ENCODE measurements at places on chromosomes 5 and 9. TPM values are rescaled to one million over a fixed set of nuclear protein-coding genes. Genes with fewer than 3 reads are reported as not detected.

DNA sequence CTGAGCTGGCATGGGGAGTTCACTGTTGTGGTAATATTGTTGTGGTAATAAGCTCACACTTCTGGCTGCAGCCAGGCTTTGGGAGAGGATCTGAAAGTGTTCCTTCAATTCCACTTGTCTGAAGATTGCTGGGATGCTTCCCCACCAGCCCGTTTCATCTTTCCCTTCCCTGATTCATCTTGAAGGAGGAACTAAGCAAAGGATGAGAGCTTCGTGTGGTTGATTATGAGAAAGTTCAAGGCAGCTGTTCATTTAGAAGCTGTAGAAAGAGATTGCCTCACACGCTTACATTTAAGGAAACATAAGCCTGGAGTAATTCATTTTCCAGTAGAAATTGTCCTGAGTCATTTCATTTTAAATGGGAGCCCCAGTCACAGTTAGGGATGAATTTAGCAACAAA lies 122.4 kb upstream of the GAS1 start:
- no peak for DNase-seq

DNA sequence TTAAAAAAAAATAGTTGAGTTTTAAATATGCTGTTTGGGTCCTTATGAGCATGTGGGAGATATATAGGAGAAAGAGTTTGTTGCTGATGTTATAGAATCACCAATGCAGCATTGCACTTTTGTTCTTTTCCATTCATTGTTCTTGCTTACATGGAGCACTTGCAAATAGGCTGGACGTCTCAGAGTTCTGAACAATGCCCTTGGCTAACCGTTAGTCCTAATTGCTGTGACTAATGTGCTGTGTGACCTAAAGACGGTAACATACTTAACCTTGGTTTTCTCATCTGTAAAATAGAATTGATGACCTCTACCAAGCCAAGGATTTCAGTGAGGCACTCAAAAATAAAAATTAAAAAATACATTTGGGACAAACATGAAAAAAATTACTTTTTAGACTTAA lies 29.8 kb downstream of the PIK3R1 start:
- no peak for DNase-seq

- DNase-seq: no peak
Measured at GRCh38 chr5:98904780-98905179, 24.0 kb downstream of the CHD1 start.

GRCh38 chr9:136225366-136225747 lies 20.3 kb downstream of the QSOX2 start:
- no peak for DNase-seq

GRCh38 chr5:115398719-115399118 lies 102.3 kb upstream of the CCDC112 start:
- no peak for DNase-seq

DNA sequence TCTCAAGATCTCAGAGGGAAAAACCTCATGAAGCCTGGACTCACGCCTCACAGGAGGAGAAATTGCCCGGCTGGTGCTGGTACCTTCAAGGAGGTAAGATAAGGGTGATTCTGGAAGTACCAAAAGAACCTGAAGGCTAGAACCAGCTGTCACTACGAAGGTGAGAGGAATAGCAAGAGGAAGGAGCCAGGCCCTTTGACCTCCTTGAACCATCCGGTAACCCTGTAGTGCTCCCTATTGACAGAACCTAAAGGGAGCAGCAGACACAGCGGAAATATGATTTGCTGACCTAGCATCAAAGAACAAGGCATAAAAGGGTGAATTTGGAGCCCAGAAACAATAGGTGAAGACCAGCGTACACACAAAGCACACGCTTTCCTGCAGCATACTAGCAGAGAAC lies 92.2 kb downstream of the DOCK8 start:
- DNase-seq: peak; percentile 46

DNA sequence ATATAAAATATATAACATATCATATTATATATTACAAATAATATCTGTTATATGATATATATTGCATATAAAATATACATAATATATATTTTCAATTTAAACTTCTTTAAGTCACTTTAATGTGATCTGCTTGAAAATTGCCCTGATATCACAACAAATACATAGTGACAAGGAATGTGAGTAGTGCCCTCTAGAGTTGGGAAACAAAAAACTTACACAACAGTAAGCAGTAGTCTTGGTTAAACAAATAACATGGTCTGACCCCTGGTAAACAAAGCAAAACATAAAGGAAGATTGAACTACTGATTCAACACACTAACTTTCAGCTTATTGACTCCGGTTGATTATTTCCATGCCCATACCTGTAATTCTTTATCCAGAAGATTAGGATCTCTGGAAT lies 188.3 kb upstream of the NMUR2 start:
- DNase-seq: no peak

IL13 gene
- total RNA-seq: 1.0 TPM

HSD17B3 gene
- total RNA-seq: 1.0 TPM

IL4 gene
- not detected for total RNA-seq
